Thymus (tissue), 14 donors: ENCODE measurements at places on chromosomes 3 and 15. TPM values are rescaled to one million over a fixed set of nuclear protein-coding genes. Genes with fewer than 3 reads are reported as not detected.

DNA sequence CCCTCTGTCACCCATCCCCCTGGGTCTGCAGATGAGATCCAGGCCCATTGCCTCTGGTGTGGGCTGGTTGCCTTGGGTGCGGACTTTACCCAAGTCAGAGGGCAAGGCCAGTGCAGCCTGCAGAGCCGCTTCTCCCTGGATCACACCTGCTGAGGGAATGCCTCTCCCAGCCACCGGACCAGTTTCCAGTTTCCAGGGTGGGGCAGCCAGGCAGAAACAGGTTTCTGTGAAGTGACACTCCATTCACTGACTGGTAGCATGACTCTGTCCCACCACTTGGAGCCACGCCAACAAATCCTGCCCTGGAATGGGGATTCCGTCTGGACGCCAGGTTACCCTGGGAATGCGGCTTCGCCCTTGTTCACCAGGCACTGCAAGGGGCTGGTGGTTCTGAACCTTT is 30.0 kb downstream of the PAQR5 start:
- DNase-seq: no peak

- DNase-seq: no peak
Observed at GRCh38 chr3:124768812-124769211, 38.6 kb downstream of the UMPS start.

DNA sequence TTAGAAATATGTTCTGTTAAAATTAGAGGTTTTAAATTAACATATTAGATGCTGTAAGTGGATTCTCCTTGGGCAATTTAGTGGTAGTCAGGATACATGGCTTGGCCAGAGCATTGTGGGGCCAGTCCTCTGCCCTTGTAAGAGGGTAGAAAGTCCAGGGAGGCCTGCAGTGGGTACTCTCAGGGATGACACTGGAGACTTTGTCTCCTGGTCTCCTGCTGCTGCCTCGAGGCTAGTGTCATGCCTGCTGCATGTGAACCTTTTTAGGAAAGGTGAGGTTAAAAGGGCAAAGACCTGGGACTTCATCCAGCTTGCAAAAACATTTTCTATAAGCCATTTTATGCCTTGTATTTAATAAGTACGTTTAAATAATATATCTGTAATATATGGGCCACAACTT is 96.8 kb upstream of the PROK2 start:
- no peak for DNase-seq

GRCh38 chr3:126460381-126460780 is 15.3 kb downstream of the ZXDC start:
- DNase-seq: no peak

DNA sequence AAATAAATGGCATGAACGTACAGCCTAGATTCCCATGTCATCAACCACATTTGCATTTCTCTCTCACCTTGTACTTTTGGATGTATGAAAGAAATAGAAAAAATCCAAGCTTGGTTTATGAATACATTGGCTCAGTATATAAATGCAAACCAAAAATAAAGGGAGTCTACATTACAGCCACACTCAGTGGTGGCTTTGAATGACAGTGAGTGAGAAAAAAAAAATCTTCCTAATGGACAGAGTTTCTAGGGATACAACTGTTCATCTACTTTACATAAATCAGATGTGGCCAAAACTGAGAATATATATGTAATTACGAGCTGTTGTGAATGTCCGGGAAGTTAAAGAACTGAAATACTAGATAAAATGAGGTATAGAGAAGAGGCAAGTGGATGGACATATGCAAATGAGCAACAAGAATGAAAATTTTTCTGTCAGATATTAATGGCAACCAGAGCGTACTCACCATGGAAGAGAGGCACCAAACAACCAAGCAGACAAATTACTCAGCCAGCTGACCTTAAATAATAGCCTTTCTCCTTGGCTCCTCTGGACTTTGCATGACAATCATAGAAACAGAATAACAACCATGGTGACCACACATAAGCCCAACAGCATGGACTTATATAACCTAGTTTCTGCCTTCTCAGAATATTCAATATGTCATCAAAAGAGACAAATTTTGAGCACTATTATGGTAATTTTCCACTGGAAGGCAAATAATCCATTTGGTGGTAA is 1305.8 kb downstream of the OTOL1 start:
- no peak for DNase-seq

- DNase-seq: no peak
Observed at GRCh38 chr3:132318451-132318850, 1.2 kb downstream of the ACP3 start.

GRCh38 chr15:51841406-51842040 is 12.1 kb downstream of the TMOD3 start:
- DNase-seq: no peak

GRCh38 chr15:25742041-25742730 is 120.9 kb downstream of the ATP10A start:
- DNase-seq: no peak

GRCh38 chr3:141255846-141256261 is 24.2 kb downstream of the PXYLP1 start:
- DNase-seq: no peak

- no peak for DNase-seq
Observed at GRCh38 chr3:42092006-42092405, 849 bp downstream of the TRAK1 start.

- DNase-seq: no peak
Observed at GRCh38 chr3:14146381-14147065, 21.7 kb downstream of the TMEM43 start.

- DNase-seq: no peak
Observed at GRCh38 chr15:81111018-81111417, 23.1 kb upstream of the CFAP161 start.

DNA sequence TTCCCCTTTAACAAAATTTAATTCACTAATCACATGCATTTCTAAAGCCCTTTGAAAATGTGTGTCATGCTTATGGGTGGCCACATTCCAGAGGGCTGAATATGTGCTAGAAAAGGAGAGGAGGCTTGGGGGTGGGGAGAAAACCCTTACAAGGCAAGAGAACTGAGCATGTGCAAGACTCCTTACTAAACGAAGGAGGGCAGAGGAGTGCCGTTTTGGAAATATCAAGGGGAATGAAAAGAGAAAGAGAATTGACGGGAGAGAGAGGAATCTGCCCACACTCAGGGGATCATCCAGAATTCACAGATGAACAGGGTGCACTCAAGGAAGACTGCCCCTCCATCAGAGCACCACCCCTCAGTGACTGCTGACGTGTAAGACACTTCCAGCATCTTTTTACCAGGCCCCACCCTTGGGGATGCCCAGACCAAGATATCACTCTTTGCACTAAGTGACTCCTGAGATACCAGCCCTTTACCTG is 37.9 kb upstream of the TSC22D2 start:
- DNase-seq: no peak

GRCh38 chr3:185582871-185583270 is 3.2 kb upstream of the SENP2 start:
- no peak for DNase-seq

DNA sequence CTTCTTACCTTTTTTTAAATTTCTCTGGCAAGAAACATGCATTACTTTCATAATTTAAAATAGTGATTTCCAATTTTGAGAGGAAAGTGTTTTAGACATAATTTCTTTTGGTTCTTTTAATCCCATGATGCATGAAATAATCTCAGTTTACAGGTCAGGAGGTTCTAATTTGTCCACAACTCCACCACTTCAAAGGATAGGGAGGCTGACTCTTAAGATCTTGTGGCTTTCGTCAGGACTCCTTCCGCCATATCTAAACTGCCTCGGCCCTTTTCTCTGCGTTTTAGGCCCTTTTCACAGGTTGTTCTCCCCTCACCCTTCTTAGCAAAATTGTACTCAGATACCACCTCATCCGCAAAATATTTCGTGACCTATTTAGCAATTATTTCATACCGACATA is 8.0 kb downstream of the DYNC1LI1 start:
- no peak for DNase-seq

GRCh38 chr15:91258415-91258759 is 158.3 kb downstream of the SV2B start:
- no peak for DNase-seq

DNA sequence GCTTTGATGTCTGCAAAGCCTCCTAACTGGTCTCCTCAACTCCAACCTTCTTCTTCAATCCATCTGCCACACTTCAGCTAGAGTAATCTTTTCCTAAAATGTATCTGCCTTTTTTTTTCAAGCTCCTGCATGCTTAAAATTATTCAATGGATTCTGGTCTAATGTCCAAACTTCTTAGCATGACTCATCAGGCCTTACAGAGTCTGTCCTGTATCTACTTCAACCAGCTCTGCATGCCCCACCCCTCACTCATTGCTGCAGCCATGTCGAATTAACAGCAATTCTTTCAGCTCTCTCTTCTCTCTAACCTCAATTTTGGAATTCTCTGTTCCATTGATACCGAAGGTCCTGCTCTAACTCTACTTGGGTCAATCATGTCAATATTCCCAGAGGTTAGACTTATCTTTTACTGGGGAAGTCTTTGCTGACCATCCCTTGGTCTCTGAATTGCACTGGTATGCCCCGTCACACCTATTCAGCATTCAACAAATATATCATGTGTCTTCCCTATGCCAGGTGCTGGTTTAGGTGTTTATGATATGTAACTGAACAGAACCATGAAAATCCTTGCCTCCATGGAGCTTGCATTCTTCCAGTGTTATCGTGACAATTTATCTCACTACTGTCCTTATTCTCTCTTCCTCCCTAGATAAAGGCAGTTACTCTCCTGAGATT is 88.5 kb upstream of the NANOGP8 start:
- no peak for DNase-seq

GRCh38 chr3:192122832-192123594 is 604.3 kb downstream of the FGF12 start:
- DNase-seq: no peak

GRCh38 chr15:72033285-72033684 is 84.7 kb downstream of the MYO9A start:
- DNase-seq: no peak

Gene USP3
- total RNA-seq: 32.6 TPM

Gene P3H2
- 5.9 TPM for total RNA-seq

Gene C2CD4B
- 2.7 TPM for total RNA-seq

Gene SLC30A4
- total RNA-seq: 1.2 TPM

Gene C3orf49
- not detected for total RNA-seq

Gene ANKRD63
- not detected for total RNA-seq
